ENCODE measurements at places on chromosomes 7 and 10. TPM values are rescaled to one million over a fixed set of nuclear protein-coding genes. Genes with fewer than 3 reads are reported as not detected.

GRCh38 chr7:96131525-96131924, 190.4 kb downstream of the SLC25A13 start:
- DNase-seq = no peak

Gene CEP41
- total RNA-seq = 33.1 TPM

Gene IGF2BP3
- total RNA-seq = 349 TPM

Gene AGBL3
- total RNA-seq = 3.3 TPM

GRCh38 chr10:63554657-63555056, 33.5 kb downstream of the REEP3 start:
- peak; percentile 85 for DNase-seq

All from Daoy (cell line).